ENCODE measurements at places on chromosomes 7 and 10.
A peak's percentile ranks its signal among the peaks of the same experiment; 100 is the strongest.

GRCh38 chr10:94006591-94007550 lies 13.1 kb downstream of the PLCE1 start:
- DNase-seq, result no peak

DNA sequence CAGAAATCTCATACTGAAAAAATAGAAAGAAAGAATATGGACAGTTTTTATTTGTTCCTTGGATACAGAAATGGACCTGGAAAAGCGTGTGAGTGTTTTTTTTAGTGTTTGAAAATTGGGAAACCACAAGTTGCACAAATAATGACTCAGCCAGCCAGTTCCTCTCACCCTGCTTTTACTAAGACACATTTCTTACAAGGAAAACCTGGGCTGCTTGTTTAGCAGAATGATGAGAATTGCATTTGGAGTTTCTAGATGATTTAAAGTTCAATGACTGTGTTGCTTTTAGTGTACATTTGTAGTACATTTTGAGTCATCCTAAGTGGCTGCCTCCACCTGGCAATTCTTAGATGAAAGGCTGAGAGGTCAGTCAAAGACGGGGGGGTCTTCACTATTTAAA lies 218.7 kb downstream of the ABCA13 start:
- DNase-seq, result peak; percentile 4

- no peak for DNase-seq
Observed at GRCh38 chr7:25454020-25454419, 225.7 kb upstream of the NPVF start.

GRCh38 chr10:3747984-3748383 lies 37.0 kb downstream of the KLF6 start:
- DNase-seq, result no peak

- DNase-seq, result no peak
Observed at GRCh38 chr10:119863951-119864565, 8.6 kb downstream of the MCMBP start.

DNA sequence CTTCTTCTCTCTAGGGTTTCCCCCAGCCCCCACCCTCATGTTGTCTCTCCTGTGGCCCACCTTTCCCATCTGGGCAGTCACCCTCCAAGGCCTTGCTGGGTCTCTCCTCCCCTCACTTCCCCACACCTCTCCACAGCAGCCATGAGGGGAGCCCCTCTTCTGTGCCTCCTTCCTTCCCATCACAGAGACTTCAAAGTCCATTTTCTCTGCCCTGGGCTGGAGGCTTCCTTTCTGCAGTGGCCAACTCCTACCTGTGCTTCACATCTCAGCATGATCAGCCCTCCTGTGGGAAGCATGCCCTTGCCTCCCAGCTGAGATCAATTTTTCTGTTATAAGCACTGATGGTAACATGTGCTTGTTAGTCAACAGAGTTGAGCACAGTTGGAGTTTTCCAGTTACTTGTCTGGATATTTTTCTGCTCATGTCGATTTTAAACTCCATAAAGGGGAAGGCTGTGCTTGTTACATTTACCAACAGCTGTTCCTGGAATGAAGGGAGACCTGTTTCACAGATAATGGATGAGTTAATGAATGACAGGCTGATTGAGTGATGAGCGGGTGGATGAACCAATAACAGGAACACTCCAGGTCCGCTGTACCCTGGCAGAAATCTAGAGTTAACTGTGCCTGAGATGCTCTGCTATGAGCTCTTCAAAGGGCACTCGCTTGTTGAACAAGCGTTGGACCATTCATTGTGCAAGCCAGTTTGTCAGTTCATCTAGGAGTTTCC lies 71.4 kb upstream of the PRSS58 start:
- DNase-seq, result no peak

DNA sequence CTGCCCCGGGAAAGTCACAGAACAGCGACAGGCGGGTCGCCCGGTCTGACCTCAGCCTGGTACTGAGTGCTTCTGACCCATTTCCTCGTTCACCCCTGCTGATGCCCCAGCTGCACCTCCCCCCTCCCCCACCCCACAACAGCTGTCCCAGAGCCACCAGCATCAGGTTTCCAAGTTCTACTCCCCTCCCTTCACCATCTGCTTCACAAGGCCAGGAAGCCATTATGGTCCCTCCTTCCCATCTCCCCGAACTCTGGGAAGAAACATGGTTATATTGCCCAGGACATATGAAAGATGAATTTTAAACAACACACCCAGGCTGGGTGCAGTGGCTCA lies 301.9 kb upstream of the GALNT17 start:
- DNase-seq, result no peak

DNA sequence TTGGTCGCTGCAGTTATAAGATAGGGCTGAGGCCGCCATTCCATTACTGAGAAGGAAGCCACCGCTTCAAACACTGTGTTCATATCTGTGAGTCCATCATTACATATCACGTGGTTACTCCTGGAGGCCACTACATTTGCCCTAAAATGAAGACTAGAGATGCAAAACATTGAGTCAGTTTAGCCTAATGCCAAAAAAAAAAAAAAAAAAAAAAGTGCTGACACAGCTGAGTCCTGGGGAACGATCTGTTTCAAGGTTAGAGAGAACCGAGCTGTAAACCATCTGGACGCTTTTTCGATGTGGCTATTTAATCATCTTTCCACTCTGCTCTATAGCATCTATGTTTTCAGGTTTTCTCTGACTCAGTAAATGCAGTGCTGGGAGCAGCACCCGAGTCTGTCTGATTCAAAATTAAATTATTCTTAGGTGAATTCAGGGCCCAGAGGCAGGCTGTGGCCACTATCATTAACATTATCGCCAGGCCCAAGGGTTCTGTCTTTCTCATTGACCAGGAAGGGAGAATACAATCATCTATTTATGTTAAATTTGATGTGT lies 449.1 kb downstream of the PAXIP1 start:
- DNase-seq, result no peak

GRCh38 chr7:102221961-102222360 lies 64.7 kb upstream of the SH2B2 start:
- DNase-seq, result no peak

Measured in hindlimb muscle (tissue), 1 donor.